ENCODE measurements at places on chromosomes 13 and 19. TPM values are rescaled to one million over a fixed set of nuclear protein-coding genes. Genes with fewer than 3 reads are reported as not detected.

- H3K27me3 ChIP-seq: no peaks in the 10 kb centered on the region
- no peaks in the 10 kb centered on the region for H3K4me1 ChIP-seq
- H3K36me3 ChIP-seq: no peaks in the 10 kb centered on the region
- H3K4me3 ChIP-seq: no peak overlapping the region
These were observed 4.9 kb downstream of the LMO7 start for GRCh38 chr13:75641026-75641425.

- no peak overlapping the region for H3K4me3 ChIP-seq
- DNase-seq: no peak
- peaks cover 5% of the 10 kb centered on the region for H3K4me1 ChIP-seq
- H3K27ac ChIP-seq: no peak overlapping the region
- H3K36me3 ChIP-seq: no peaks in the 10 kb centered on the region
These were observed 1.6 kb upstream of the KRTDAP start for GRCh38 chr19:35491836-35492360.

- H3K4me3 ChIP-seq: no peak overlapping the region
- DNase-seq: no peak
- H3K27ac ChIP-seq: no peak overlapping the region
- peaks cover 7% of the 10 kb centered on the region for H3K27me3 ChIP-seq
- H3K4me1 ChIP-seq: no peaks in the 10 kb centered on the region
- H3K36me3 ChIP-seq: no peaks in the 10 kb centered on the region
These were observed 9.9 kb downstream of the IGFL1 start for GRCh38 chr19:46239193-46240024.

GRCh38 chr13:52878831-52879230, 30.4 kb upstream of the PCDH8 start:
- H3K36me3 ChIP-seq: no peaks in the 10 kb centered on the region
- no peak overlapping the region for H3K27ac ChIP-seq
- H3K4me1 ChIP-seq: no peaks in the 10 kb centered on the region
- no peak for DNase-seq
- no peak overlapping the region for H3K4me3 ChIP-seq

MEF2B gene
- total RNA-seq: 3.7 TPM

DNA sequence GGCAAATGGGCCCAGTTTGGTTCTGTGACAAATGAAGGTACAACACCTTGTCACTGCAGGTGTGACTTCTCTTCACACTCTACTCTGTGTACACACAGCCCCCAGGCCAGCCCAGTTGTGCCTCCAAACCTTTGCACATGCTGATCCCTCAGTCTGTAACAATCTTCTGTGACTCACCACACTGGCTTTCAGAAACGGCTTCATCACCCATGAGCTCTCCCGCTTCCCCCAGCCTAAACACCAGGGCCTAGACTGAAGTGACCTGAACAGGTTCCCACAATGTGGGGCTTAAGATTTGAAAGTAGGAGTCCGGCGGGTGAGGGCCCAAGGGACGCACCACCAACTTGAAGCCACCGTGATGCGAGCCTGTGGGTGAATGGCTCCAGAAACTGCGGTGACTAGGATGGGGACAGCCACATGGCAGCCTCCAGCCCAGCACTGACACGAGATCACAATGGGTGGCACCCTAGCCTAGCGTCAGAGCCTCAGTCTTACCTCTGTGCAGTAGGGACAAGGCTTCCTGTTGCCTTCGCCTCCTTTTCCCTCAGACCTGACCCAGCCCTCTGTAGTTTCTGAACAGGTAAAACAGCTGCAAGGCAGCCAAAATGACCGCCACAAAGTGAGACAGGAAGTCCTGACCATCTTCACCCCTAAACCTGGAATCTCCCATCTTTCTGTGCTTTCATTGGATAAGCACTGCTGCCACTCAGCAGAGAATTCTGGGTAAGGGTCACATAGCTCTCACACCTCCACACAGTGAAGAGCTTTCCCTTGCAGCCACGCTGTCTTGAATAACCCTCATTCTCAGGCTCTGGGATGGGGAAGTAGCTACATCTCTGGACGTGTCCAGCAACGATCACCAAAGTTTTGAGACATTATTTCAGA, 34.2 kb upstream of the ZNF599 start:
- no peaks in the 10 kb centered on the region for H3K4me1 ChIP-seq
- H3K27ac ChIP-seq: no peak overlapping the region
- no peaks in the 10 kb centered on the region for H3K36me3 ChIP-seq
- no peaks in the 10 kb centered on the region for H3K27me3 ChIP-seq

CDX2 gene
- total RNA-seq: not detected

DNA sequence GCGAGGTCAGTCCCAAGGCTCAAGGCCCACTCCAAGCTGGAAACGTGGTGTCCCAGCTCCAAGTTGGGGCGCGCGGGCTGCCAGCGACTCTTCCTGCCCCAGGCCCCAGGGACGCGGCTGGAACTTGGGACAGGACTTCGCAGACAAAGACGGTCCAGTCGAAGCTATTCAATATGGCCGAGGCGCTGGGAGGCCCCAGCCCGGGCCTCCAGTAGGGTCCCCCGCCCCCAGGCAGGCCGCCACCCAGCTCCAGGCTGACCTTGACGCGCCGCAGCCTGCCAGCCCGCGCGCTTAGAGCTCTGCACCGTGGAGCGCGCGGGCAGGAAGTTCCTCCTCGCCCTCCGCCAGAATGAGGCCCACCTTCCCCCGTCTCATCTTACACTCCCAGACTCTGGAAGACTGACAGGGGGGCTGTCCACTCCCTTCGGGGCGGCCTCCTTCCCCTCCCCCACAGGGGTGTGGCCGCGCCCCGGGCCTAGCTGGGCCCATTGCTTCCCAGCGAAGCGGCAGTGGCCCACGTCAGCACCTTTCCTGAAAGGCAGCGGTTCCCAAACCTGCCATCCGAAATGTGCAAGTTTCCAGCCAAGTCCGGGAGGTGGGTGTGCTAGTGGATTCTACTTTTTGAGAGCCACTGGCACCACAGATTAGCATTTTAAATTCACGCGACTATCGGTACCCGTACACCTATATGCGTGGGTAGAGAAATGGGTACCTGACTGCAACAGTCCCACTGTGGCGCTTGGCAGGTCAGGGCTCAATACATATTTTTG, at the start of gene CCDC8:
TSS of gene CCDC8 (minus strand) at position 303 of the 770 bp plus-strand sequence. CDS start 754 bp downstream, outside the sequence.
- H3K27me3 ChIP-seq: no peaks in the 10 kb centered on the region
- H3K36me3 ChIP-seq: no peaks in the 10 kb centered on the region
- peak within 1 kb of the TSS; percentile 70 for H3K27ac ChIP-seq

- peaks cover 38% of the 10 kb centered on the region for H3K4me1 ChIP-seq
- H3K4me3 ChIP-seq: no peak overlapping the region
- H3K27me3 ChIP-seq: no peaks in the 10 kb centered on the region
- H3K36me3 ChIP-seq: no peaks in the 10 kb centered on the region
These were observed 1.8 kb upstream of the SSBP4 start for GRCh38 chr19:18417250-18418028.

DNA sequence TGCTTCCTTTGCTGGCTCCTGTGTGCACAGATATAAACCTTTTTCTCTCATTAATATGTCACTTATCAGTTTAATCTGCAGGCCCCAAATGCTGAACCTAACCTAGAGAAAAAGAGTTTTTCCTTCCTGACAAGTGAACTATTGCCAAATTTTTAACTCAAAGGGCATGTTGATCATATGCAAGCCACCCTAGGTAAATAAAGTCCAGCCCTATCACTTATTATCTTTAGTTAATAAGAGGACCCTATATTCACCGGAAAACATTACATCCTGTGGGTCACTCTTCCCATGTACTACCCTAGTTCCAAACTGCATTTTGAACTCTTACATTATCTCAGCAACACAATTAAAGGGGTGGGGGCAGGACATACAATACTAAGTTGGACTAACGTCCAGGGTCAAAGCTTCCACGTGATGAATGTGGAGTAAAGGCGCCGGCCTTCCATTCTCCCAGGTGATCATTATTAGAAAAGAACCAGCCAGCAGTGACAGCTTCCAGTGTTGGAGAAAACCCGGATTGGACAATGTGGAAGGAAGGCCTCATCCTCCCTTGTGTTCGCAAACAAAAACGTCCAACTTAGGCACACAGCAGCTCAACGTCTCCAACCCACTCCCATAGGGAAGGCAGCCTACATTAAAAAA, 86.6 kb downstream of the STK24 start:
- H3K27ac ChIP-seq: no peak overlapping the region
- DNase-seq: no peak
- H3K27me3 ChIP-seq: no peaks in the 10 kb centered on the region
- peaks cover 9% of the 10 kb centered on the region for H3K4me1 ChIP-seq
- H3K36me3 ChIP-seq: no peaks in the 10 kb centered on the region
- no peak overlapping the region for H3K4me3 ChIP-seq

SYNGR4 gene
- total RNA-seq: not detected

- DNase-seq: no peak
- no peak overlapping the region for H3K27ac ChIP-seq
- H3K4me3 ChIP-seq: no peak overlapping the region
- no peaks in the 10 kb centered on the region for H3K27me3 ChIP-seq
- H3K4me1 ChIP-seq: no peaks in the 10 kb centered on the region
These were observed 11.7 kb upstream of the ZDHHC20 start for GRCh38 chr13:21470785-21471184.

- H3K36me3 ChIP-seq: no peaks in the 10 kb centered on the region
- H3K27ac ChIP-seq: no peak overlapping the region
- H3K27me3 ChIP-seq: peaks cover 10% of the 10 kb centered on the region
- no peak for DNase-seq
- H3K4me1 ChIP-seq: no peaks in the 10 kb centered on the region
These were observed 12.9 kb downstream of the DPF1 start for GRCh38 chr19:38211151-38211591.

CCNA1 gene
- 0.42 TPM for total RNA-seq

ZNF506 gene
- total RNA-seq: 17.5 TPM

DIS3 gene
- 26.6 TPM for total RNA-seq

DNA sequence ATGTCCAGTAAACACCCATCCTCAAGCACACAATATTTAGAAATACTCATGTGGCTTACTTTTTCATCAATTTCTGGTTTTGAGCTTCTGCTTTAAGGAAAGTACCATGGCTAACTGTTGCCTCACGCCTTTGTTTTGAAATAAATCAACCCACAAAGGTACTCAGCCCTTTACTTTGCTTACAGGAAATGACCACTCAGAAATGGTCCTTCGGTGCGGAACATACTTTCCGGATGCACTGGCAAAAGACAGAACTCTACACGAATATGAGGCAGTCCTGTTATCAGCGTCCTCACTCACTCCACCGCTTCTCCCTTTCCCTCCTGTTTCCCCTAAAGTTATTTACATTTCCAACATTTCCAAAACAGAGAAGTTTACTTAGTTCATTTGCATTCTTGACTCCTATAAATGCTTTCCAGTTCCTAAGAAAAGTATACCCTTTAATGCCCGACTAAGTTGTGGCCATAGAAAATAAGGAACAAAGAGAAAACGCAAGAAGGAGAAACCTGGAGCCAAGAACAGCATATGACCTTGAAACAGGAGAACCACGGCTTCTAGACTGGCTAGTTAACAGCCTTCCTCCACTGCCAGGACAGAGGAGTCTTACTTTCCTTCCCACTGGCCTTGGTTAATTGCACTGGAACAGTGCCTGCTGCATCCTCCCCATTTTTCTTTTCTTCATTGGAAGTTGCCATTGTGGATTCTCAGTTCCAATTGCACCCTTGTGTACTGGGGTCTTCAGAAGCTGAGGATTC, 10.6 kb downstream of the FPR2 start:
- no peaks in the 10 kb centered on the region for H3K4me1 ChIP-seq
- no peak overlapping the region for H3K4me3 ChIP-seq
- H3K36me3 ChIP-seq: no peaks in the 10 kb centered on the region
- H3K27me3 ChIP-seq: peaks cover 4% of the 10 kb centered on the region

- peaks cover 18% of the 10 kb centered on the region for H3K4me1 ChIP-seq
- no peak overlapping the region for H3K27ac ChIP-seq
- H3K27me3 ChIP-seq: peaks cover 20% of the 10 kb centered on the region
- H3K4me3 ChIP-seq: no peak overlapping the region
- DNase-seq: peak; percentile 96
- no peaks in the 10 kb centered on the region for H3K36me3 ChIP-seq
These were observed 3.9 kb upstream of the TTC9B start for GRCh38 chr19:40221858-40222619.

GRCh38 chr19:799076-799881, 2.0 kb downstream of the PTBP1 start:
- H3K27ac ChIP-seq: peak overlapping the region; percentile 100
- H3K4me1 ChIP-seq: peaks cover 45% of the 10 kb centered on the region
- H3K27me3 ChIP-seq: no peaks in the 10 kb centered on the region
- H3K4me3 ChIP-seq: peak overlapping the region; percentile 10

GRCh38 chr13:23203516-23203915, 22.7 kb downstream of the SGCG start:
- H3K4me1 ChIP-seq: no peaks in the 10 kb centered on the region
- H3K36me3 ChIP-seq: no peaks in the 10 kb centered on the region
- H3K27me3 ChIP-seq: no peaks in the 10 kb centered on the region
- DNase-seq: no peak
- no peak overlapping the region for H3K4me3 ChIP-seq

ATP13A1 gene
- total RNA-seq: 151 TPM

GRK1 gene
- total RNA-seq: not detected

DNA sequence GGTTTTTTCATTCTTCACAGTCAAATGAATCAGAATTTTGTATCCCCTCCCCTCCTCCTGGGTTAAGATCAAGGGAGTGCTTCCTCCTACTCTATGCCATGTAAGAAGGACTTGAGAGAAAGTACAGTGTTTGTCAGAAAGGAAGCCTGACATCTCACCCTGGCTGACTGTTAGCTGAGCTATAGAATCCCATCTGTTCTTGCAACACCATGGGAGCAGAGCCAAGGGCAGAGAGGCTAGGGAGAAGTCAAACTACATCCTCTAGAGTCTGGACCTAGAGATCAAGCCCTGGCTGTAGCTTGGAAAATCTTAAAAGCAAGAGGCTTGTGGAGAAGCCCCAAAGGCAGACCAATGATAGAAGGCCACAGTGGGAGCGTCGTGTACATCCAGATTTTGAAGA, 145.9 kb downstream of the OLFM4 start:
- H3K4me3 ChIP-seq: no peak overlapping the region
- no peaks in the 10 kb centered on the region for H3K4me1 ChIP-seq
- no peak for DNase-seq
- H3K27ac ChIP-seq: no peak overlapping the region

DNA sequence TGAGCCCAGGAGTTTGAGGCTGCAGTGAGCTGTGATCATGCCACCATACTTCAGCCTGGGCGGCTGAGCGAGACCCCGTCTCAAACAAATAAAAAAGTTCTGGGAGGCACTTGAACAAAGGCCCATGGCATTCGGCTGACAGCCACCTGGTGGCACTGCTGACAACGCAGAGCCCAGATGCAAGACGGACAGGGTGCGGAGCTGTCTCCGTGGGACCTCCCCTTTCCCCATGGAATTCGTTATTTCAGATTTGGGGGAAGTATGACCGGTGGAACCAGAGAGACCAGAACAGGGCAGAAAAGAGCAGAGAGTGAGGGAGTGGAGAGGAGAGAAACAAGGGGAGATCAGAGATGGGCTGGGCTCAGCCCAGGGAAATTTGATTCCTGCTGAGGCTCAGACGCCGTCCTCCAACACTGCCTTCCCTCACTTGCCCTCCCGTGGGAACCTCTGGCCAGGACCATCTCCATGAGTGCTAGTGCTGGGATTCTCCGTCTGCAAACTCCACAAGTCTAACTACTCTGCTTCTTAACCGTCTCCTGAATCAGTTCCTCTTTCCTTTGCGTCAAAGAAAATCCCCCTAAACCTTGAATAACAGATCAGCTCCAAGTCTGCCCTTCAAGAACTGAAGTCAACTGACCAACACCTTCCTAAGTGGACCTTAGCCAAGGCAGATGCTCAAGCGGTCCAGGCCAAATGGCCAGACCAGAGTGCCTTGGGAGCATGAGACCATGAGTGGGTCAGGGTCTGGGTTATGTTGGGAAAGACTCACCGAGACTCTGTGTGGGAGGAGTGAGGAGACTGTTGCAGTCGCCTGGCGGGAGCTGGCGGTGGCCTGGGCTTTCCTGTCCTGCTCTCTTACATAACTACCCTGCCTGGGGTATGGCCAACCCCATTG, 11.9 kb upstream of the ATF5 start:
- H3K27ac ChIP-seq: no peak overlapping the region
- H3K27me3 ChIP-seq: no peaks in the 10 kb centered on the region
- no peak overlapping the region for H3K4me3 ChIP-seq
- no peak for DNase-seq
- H3K36me3 ChIP-seq: peaks cover 11% of the 10 kb centered on the region

Data from adrenal gland (tissue), 19 donors.